Osteoblast (primary cell): ENCODE measurements at places on chromosomes 12 and 14. TPM values are rescaled to one million over a fixed set of nuclear protein-coding genes. Genes with fewer than 3 reads are reported as not detected.

GRCh38 chr12:96120359-96121100 is 73.6 kb upstream of the ELK3 start:
- no peak for DNase-seq

- DNase-seq: no peak
Observed at GRCh38 chr12:15497671-15498292, 175.5 kb downstream of the PTPRO start.

- no peak for DNase-seq
Observed at GRCh38 chr14:77529963-77530362, 31.3 kb upstream of the ISM2 start.

TSPAN8 gene
- under 0.01 TPM in 1 of 2 replicates, not detected in the other for total RNA-seq

SSTR1 gene
- total RNA-seq: under 0.01 TPM in 2 replicates
